ENCODE measurements at places on chromosomes 4 and X.

DNA sequence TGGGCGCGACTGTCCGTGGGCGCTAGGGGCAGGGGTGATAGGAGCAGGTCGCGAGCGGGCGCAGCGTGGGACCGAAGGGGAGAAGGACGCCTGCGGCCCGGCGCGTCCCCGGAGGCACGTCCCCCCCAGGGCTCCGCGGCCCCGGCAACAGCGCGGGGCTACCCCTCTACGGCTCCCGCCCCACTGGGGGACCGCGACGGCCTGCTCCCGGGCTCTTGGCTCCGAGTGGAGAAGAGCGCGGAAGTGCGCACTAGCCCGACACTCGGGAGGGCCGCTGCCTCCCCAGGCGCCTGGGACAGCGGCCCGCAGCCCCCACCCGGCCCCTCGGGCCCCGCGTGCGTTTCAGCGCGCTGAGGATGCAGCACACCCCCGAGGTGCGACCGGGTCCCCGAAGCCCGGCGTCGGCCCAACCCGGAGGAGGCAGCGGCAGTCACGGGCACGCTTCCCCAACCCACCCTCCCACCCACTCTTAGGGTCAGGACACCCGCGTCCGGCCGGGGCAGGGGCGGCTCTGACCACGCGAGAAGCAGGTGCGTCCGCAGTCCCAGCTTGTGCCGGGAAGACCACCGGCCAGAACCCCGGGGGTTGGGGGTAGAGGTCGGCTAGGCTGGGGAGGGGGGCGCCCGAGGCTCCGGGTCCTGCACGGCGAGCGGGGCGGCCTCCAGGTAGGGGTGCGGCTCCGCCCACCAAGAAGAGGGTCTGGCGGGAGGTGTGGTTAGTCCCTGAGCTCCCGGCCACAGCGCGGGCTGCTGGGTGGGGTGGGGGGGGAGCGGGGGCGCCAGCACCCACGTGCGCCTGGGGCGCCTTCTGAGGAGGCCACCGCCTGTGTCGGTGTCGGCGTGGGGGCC, 18.5 kb upstream of the NAT8L start:
- ATAC-seq, result no peak

DNA sequence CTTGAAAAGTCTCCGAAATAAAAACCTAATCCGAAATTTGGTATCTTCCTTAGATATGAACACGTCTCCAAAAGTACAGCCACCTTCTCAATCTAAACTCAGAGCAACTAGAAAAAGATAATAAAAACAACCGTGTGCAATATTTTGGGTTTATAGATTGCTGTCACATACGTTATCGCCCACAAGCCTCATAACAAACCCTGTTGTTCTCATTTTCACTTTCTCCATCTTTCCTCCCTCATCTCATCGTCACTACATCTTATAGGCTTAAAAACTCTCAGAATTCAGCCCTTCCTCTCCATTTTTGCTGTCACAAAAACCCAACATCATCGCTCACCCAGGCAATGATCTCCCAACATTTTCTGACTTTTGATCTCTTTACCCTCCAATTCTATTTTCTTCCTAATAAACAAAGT, 448 bp upstream of the SCFD2 start:
- no peak for ATAC-seq

DNA sequence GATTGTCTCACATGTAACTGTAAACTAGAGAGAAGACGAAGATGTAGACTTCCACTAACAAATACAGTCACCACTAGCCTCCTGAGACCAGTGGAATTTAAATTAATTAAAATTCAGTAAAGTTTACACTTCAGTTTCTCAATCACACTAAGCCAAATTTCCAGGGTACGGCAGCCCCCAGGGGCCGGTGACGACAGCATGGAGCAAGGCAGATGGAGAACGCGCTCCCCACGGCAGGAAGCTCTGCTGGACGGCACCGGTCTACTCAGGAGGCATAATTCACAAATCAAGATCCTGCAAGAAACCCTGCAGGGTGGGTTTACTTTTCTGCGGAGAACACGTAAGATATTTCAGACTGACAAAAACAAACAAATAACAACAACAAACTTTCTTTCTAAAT, 80.7 kb downstream of the FAT1 start:
- ATAC-seq, result no peak

GRCh38 chr4:82592639-82593038, 30.9 kb upstream of the TMEM150C start:
- no peak for ATAC-seq

- peak; percentile 84 for ATAC-seq
Measured at GRCh38 chrX:154411981-154412340, 622 bp downstream of the TAFAZZIN start.

- no peak for ATAC-seq
Measured at GRCh38 chr4:82467471-82467870, 37.1 kb downstream of the ENOPH1 start.

Measured in stimulated activated memory B cell treated with anti-CD40 and anti-IgM and Interleukin-4, amounts not matched to agents 10 μg/mL and 1 μg/mL and 100 μg/mL, for 72 hours (primary cell).